NCI-H187 (cell line): ENCODE measurements at places on chromosomes 12 and 14.

- DNase-seq = no peak
These were observed 115.6 kb downstream of the NEDD1 start for GRCh38 chr12:97022536-97023230.

DNA sequence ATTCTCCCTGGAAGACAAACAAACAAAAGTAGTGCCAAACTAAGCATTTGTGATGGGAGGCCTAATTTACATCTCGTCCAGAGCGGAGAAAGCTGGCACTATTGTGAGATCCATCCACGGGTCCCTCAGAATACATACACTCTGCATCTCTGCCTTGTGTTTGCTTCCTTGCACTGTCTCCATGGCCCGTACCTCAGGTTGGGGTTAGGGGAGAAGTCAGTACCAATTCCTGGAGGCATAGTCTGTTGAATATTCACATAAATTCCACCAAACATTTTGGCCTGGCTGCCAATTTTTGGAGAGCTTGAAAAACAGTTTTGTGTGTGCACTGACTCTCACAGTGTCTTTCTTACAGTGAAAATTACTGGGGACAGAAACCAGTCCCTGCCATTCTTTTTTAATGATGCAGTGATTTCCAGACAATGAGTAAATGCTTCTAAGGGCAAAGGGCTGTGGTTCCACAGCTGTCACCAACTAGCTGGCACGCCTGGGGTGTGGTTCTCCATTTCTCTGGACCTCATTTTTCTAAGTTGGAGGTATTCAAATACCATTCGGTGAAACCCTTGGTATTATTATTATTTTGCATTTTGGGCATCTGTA, 119.7 kb upstream of the HIF1A start:
- no peak for DNase-seq

GRCh38 chr12:53071591-53072551, 7.3 kb downstream of the SPRYD3 start:
- DNase-seq = no peak

DNA sequence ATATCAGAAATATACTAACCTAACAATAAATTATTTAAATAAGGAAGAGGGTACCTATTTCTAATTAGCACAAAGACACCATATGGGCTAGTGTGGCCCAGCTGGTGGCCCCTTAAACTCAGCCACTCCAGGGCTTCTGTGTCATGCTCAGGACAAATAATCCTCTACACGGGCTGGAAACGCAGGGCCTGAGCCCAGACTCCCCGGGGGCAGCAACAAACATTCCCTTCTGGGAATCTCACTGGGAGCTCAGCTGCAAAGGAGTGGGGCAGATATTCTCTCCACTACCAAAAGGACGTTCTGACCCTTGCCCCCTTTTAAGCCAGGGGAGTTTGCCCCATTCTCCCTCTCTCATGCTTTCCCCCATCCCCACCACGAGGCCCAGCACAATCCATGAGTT, 43.7 kb upstream of the ELK3 start:
- DNase-seq = no peak

GRCh38 chr12:18431771-18432170, 170.5 kb downstream of the PIK3C2G start:
- no peak for DNase-seq
